ENCODE measurements at places on chromosomes 16 and 17. TPM values are rescaled to one million over a fixed set of nuclear protein-coding genes. Genes with fewer than 3 reads are reported as not detected.
A peak's percentile ranks its signal among the peaks of the same experiment; 100 is the strongest.

- peak; percentile 81 for DNase-seq
These were observed 21.2 kb upstream of the MTSS2 start for GRCh38 chr16:70706948-70707465.

GRCh38 chr17:57186226-57187019 lies 69.9 kb upstream of the MSI2 start:
- DNase-seq: no peak

DNA sequence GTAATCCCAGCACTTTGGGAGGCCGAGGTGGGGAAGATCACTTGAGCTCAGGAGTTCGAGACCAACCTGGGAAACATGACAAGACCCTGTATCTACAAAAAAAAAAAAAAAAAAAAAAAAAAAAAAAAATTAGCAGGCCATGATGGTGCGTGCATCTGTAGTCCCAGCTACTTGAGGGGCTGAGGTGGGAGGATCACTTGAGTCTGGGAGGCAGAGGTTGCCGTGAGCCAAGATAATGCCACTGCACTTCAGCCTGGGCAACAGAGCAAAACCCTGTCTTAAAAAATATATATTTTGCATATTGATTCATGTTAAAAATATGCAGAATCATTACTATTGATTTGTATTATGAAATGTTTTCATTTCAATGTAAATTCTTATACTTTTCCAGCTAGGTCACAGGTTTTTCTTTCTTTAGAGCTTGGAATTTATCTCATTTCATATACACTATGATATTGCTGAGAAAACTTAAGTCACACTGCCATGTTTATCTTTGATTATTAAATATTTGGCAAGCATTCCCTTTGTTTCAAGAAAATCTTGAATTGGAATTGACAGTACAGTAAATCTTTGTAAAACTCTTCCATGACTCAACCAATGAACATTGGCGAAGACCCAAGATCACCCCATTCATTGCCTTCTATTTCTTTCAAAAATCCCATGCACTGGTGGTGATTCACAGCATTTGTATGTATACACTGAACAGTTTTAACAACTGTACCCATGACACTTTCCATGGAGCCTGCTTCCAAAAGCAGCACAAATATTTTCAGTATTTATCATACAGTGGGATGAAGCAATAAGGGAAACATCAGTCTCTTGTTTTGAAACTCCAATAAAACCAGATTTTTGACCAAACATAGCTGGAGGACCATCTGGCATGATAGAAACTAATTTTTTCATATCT lies 83.5 kb upstream of the TNRC6A start:
- DNase-seq: peak; percentile 98

The TBC1D26 gene
- total RNA-seq: not detected

GRCh38 chr17:510226-510917 lies 157.8 kb upstream of the RPH3AL start:
- no peak for DNase-seq

The SMIM36 gene
- not detected for total RNA-seq

DNA sequence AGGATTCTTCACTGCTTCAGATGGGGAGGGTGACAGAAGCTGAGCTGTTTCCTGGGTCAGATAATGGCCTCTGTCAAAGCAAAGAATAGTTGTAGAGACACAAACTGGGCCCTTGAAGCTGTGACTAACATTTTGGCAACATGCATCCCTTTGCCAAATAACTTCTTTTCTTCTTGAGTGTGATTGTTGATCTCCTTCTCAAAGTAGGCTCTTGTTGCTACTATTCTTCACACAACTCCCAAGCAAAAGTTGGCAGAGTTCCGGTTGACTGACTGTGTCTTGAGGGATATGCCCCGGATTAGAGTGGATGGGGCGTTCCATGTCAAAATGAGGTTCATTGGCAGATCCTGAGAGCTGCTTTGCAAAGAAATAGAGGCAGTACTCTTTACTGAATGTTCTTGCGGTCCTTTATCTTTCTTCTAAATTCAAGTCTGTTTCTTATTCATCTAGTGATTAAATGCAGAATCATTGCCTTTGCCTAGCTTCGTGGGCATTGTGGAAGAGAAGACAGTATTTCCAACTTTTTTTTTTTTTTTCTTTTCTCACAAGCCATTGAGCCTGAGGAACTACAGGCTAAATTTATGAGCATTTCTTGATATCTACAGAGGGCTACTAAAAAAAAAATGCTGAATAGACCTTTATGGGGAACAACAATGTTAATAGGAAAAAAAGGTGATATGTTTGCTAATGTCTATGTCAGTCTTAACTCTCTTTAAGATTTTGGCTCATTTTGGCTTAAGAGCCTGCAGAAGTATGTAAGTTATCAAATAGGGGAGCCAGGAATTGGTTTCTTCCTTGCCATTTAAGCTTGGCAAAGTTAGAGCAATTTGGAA lies 5.8 kb downstream of the WIPF2 start:
- DNase-seq: no peak

The CETP gene
- total RNA-seq: not detected

Measured in mammary epithelial cell (primary cell).